ENCODE measurements at places on chromosomes 7 and 10. TPM values are rescaled to one million over a fixed set of nuclear protein-coding genes. Genes with fewer than 3 reads are reported as not detected.

The NOS3 gene
- 11.8 TPM for polyA plus RNA-seq

The WDR91 gene
- 44.7 TPM for polyA plus RNA-seq

The NODAL gene
- 0.67 TPM for polyA plus RNA-seq

The GPR85 gene
- 1.8 TPM for polyA plus RNA-seq

The LRRC17 gene
- 187 TPM for polyA plus RNA-seq

The ZC3HAV1 gene
- polyA plus RNA-seq: 19.9 TPM

The GOLGA7B gene
- polyA plus RNA-seq: 0.37 TPM

The TFEC gene
- polyA plus RNA-seq: 1.3 TPM

The INSYN2A gene
- polyA plus RNA-seq: 1.7 TPM

The DDX56 gene
- 75.6 TPM for polyA plus RNA-seq

The ASB4 gene
- 1.7 TPM for polyA plus RNA-seq

The HTR7 gene
- 0.19 TPM for polyA plus RNA-seq

The CCL26 gene
- polyA plus RNA-seq: not detected

The SND1 gene
- 147 TPM for polyA plus RNA-seq

The NCF1 gene
- polyA plus RNA-seq: 2.7 TPM

The TUBAL3 gene
- polyA plus RNA-seq: not detected

The GPNMB gene
- polyA plus RNA-seq: 2.6 TPM

The ADARB2 gene
- 0.69 TPM for polyA plus RNA-seq

The ARHGAP22 gene
- 2.8 TPM for polyA plus RNA-seq

The PAPOLB gene
- polyA plus RNA-seq: 0.04 TPM

The OGDHL gene
- 1.6 TPM for polyA plus RNA-seq

The BBS9 gene
- polyA plus RNA-seq: 13.8 TPM

The EVX1 gene
- not detected for polyA plus RNA-seq

The ACSM6 gene
- 0.45 TPM for polyA plus RNA-seq

The SRRM3 gene
- 0.60 TPM for polyA plus RNA-seq

The NRF1 gene
- polyA plus RNA-seq: 22.1 TPM

The IL2RA gene
- polyA plus RNA-seq: 0.06 TPM

The CREM gene
- polyA plus RNA-seq: 38.0 TPM

All from right lung (tissue), 10 donors.